ENCODE measurements at places on chromosomes 3 and 15. TPM values are rescaled to one million over a fixed set of nuclear protein-coding genes. Genes with fewer than 3 reads are reported as not detected.

The PARP16 gene
- 17.9 TPM for total RNA-seq

DNA sequence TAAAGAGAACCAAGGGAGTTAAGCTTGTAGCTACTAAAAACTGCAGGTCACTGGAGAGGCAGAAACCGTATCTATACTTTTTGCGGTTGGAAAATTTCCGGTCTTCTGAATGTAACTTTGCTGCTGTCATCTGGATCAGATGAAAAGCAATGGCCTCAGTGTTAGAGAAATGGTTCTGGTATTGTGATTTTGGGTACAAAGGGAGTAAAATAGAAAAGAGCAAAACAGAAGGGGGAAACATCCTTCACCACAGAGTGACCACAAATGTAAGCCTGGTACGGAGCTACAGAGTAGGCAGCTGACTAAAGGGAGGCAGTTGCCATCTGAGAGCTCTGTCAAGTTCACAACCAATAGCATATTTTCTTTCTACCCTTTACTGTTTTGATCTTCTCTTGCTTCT lies 5.6 kb downstream of the CD96 start:
- no peak overlapping the region for H3K27ac ChIP-seq
- peak; percentile 75 for DNase-seq
- H3K36me3 ChIP-seq = peaks cover 42% of the 10 kb centered on the region
- H3K4me1 ChIP-seq = peaks cover 35% of the 10 kb centered on the region

GRCh38 chr3:135994708-135995337 lies 29.3 kb downstream of the PPP2R3A start:
- H3K4me1 ChIP-seq = peaks cover 8% of the 10 kb centered on the region
- peaks cover 8% of the 10 kb centered on the region for H3K27me3 ChIP-seq
- H3K27ac ChIP-seq = no peak overlapping the region
- no peak for DNase-seq
- H3K4me3 ChIP-seq = no peak overlapping the region
- H3K36me3 ChIP-seq = no peaks in the 10 kb centered on the region

The KLHL40 gene
- total RNA-seq = not detected

The GP9 gene
- not detected for total RNA-seq

- no peaks in the 10 kb centered on the region for H3K27me3 ChIP-seq
- H3K27ac ChIP-seq = no peak overlapping the region
- no peak overlapping the region for H3K4me3 ChIP-seq
- peaks cover 57% of the 10 kb centered on the region for H3K4me1 ChIP-seq
- peaks cover 10% of the 10 kb centered on the region for H3K36me3 ChIP-seq
- DNase-seq = peak; percentile 25
Measured at GRCh38 chr15:60390871-60391501, 6.8 kb downstream of the ANXA2 start.

GRCh38 chr3:115141033-115141757 lies 5.9 kb downstream of the ZBTB20 start:
- peaks cover 34% of the 10 kb centered on the region for H3K4me1 ChIP-seq
- no peak for DNase-seq
- no peak overlapping the region for H3K27ac ChIP-seq
- peaks cover 2% of the 10 kb centered on the region for H3K36me3 ChIP-seq
- no peaks in the 10 kb centered on the region for H3K27me3 ChIP-seq
- no peak overlapping the region for H3K4me3 ChIP-seq
